ENCODE measurements at places on chromosomes 5 and 9. TPM values are rescaled to one million over a fixed set of nuclear protein-coding genes. Genes with fewer than 3 reads are reported as not detected.
A peak's percentile ranks its signal among the peaks of the same experiment; 100 is the strongest.

DNA sequence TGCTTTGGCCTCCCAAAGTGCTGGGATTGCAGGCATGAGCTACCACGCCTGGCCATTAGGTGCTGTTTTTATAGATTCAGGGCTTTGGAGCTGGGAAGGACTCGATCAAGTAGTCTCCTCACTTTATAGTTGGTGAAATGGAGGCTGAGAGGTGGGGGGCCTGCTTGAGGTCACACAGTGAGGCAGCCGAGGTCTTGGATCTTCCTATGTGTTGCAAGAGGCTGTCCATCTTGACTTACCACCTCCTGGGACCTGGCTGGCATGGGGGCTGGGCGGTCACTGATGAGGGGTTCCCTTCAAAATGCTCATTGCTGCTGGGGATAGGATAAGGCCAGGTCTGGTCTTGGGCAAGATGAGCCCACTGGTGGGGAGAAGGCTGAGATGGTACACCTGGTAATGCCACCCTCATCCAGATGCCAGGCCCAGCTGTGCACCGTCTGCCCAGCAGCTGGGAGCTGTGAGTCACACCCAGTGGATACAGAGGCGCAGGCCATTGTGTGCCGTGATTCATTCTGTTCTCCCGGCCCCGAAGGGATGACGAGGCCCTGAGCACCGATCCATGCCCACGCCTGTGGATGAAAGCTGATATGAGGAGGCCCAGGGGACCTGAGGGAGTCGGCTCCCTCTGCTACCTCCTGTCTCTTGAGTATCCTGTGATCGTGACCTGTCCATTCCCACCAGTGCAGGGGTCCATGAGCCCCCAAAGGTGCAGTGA lies 10.5 kb upstream of the NDST1 start:
- no peak for DNase-seq

DNA sequence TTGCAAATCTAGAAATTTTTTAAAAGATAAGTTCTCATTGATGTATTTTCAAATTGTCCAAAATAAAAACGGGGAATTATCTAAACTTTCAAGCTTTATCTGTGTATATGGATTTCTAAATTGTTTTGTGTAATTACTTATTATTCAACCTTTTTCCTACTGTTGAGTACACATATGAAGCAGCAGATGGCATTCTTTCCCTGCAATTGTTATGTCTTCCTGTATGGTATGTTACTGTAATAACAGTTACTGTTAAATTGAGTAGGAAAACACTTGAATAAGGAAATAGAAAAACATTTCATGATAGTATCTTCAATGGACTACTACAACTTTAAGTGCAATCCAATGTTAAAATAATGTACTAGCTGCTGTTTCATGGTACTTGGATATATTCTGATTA lies 124.8 kb downstream of the RANBP17 start:
- DNase-seq = no peak

- no peak for DNase-seq
Observed at GRCh38 chr5:126948011-126948355, 82.4 kb downstream of the MARCHF3 start.

DNA sequence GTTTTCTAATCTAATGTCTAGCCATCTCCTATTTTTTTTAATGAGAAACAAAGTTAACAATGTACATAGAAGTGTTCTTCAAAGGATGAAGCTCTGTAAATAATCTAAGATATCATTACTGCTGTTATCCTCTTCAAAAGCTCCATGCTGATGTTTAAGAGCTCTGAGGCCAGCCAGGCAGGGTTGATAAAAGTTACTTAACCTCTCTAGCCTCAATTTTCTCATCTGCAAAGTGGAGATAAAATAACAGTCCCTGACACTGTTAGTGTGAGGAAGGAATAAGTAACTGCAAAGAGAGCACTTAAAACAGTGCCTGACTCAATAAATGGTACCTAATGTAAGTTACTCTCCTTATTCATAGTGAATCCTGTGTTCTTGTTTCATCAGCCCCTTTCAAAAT lies 60.1 kb downstream of the LHFPL2 start:
- DNase-seq = no peak

DNA sequence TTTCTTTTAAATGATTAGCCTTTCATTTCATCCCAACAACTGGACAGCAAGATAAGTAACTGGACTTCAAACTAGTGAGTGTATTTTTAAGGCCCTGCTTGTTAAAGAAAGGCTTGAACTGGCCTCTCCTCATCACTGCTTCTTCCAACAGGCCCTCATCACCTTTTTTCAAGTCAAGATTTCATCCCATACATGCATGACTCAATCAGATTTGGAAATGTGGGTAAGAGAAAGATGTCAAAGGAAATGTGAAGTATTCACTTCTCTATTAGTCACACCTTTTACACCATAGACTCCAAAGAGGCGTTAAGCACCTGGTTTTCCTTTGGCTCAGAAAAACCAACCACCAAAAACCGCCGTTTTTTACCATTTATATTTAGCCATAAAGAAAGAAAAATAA lies 4.9 kb downstream of the NR4A3 start:
- no peak for DNase-seq

GRCh38 chr5:123753180-123753936 lies 241.4 kb downstream of the CSNK1G3 start:
- DNase-seq = no peak

DNA sequence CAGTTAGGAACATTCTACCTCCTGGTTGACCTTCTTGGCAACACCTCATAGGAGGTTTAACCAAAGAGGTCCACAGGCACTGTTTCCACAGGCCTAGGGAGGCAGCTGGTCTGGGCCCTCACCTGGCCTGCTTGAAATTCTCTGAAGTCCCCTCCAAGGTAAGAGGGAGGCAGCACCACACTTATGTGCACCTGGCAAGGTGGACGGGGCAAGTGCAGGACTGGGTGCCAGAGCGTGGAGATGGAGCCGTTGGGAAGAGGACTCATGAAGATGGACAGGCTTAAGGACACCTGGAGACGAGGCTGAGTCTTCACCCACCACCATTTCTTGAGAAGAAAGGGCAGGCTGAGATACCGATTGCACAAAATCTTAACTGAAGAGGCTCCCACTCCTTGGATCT lies 6.6 kb upstream of the BARHL1 start:
- no peak for DNase-seq

GRCh38 chr9:89065921-89066320 lies 74.7 kb downstream of the S1PR3 start:
- no peak for DNase-seq

DNA sequence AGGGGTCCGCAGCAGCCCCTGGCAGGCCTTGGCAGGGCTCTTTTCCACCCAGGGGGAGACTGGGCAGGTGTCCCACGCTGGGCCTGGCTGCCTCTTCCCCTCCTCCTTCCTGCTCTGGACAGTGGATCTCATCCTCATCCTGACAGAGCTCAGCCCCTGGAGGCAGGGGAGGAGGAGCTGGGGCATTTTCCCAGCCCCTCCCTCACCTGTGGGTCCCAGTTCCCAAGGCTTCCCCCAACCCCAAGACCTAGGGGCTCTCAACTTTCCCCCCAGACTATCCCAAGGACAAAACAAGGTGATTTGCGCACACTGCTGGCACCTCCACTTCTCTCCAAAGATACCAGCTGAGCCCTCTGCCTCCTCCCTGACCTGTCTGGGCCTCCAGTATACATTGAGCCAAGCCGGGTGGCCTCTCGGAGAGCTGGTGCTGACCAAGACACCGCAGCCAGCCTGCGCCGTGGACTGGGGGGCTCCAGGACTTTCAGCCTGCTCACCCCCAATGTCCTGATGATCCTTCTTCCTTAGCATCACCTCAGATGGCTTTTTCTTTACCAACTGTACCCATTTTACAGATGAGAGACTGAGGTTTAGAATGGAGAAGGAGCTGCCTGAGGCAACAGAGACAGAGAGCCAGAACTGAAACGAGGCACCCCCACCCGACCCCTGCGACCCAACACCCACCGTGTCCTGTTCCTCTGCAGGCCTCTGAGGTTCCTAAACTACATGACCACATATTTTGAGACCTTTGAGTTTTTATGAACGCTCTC lies 126.6 kb downstream of the BARX1 start:
- no peak for DNase-seq

- DNase-seq = no peak
Observed at GRCh38 chr9:97390791-97391406, 21.0 kb upstream of the TDRD7 start.

DNA sequence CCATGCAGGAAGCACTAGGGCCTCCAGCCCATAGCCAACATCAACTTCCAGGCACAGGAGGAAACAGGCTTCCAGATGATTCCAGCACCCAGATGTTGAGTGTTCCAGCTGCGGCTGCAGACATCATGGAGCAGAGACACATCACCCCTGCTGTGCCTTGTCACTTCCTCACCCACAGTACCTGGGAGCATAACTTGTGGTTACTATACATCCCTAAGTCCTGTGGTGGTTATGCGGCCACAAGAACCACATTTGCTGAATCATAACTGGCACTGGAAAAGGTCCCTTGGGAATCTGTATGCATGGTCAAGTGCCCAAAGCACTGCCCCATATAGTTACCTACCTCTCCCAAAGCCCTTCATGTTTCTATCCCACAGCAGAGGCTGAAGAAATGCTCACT lies 56.6 kb downstream of the WHRN start:
- DNase-seq = no peak

- DNase-seq = no peak
Observed at GRCh38 chr9:80550181-80550580, 978.4 kb downstream of the TLE4 start.

DNA sequence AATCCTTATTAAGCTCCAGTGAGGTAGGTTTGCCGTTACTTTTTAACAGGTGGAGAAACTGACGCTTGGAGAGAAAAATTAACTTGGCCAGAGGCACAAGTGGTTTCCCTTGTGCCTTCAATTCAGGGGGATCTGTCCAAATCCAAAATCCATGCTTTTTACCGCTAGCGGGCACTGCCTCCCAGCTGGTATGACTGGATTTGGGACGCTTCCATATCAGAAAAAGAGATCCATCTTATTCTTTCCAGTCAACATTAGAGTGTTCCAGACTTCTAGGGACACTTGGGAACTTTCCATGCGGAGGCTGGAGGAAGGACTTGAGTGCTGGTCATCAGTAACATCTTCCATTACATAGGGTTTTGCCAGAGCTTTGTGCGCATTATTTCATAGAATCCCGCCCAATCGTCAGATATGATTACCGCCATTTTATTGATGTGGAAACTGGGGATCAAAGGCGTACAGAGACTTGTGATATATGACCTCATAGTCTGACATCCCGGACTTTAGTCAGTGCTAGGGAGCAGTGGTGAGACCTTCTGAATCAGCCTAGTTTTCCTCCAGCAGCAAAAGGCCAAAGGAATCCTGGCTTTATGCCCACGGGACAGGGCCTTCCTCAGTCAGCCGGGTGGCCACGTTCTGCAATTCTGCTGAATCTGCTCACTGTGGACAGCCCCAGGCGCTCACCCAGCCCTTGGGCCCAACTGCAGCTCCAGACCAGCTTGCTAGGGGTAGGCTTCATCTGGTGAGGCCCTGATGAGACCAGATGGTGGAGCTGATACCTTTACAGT lies 1.1 kb upstream of the GNPDA1 start:
- peak; percentile 34 for DNase-seq

DNA sequence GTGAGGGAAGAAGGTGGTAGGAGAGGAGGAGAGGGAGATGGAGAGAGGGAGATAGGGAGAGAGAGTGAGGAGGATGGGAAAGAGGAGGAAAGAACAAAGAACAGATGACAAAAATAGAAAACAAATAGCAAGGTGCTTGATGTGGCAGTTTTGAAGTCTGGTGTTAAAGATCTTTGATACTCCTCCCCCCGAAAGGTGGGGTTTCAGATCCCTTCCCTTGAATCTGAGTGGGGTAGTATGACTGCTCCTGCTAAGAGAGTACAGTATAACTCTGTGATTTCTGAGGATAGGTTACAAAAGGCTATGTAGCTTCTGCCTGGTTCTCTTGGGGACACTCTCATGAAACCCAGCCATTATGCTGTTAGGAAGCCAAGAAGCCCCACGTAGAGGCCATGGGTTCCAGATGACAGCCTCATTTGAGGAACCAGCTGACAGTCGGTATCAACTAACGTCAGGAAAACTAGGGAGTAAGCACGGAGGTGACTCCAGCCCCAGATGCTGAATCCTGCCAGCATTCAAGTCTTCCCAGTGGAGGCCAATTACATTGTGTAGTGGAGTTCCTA lies 102.1 kb downstream of the FANCC start:
- DNase-seq = no peak

DNA sequence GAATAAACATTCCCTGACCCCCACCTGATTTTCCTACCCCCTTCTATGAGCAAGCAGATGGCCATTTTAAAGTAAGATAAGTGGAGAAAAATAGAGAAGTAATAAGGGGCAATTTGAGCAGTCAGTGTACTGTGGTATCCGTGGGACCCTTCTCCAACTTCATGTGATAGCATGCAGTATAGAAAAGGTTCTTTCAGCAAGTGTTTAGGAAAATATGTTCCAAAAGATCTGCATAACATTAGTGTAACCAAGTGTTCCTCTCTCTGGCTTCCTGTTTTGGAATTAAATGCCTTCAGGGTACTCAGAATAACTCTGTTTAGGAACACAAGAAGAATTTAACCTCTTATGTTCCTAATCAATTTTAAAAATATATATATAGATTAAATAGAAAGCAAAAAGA lies 134.9 kb downstream of the ATG10 start:
- DNase-seq = no peak

- no peak for DNase-seq
Observed at GRCh38 chr9:96038914-96039313, 163.4 kb downstream of the ERCC6L2 start.

GRCh38 chr5:76376866-76377230 lies 26.2 kb upstream of the IQGAP2 start:
- no peak for DNase-seq

DNA sequence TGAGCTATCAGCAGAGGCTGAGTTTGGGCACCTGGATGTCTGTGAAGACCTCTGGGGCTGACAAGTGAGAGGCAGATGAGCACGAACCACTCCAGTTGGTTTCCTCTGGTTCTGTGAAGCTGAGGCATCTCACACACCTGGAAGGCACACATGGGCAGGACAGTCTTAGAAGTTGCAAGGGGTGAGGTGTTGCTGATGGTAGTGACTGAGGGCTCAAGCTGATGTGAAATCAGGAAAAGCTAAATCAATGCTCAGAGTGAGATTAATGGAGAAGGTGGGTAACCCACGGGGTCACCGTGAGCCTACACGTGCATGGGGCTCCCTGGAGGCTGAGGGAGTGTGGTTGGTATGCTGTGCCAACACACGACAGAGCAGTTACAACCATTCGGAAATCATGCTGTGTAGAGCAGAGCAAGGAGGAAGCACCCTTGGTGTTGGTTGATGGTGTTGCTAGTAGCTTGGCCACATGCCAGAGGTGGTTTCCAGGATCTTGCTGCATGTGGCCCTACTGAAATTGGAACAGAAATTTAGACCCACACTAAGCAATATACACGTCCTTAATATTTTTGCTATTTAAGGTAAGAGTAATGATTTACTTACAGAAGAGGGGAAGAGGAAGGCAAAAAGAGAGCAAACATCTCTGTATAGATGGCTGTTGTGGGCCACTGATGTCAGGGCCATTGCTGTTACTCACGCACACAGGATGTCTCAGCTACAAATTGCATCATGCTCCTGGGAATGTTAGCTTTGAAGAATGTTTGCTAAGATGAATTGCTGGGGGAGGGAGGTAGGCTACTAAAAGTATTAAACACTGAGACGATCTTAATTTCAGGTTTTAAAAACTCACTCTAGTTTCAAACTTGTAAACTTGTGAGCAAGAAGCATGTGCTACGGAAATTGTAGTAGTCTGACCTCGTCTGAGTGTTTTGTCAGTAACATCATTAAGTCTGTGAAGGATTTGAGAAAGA lies 170.5 kb downstream of the ARHGEF28 start:
- DNase-seq = peak; percentile 24

GRCh38 chr9:33051144-33051543 lies 25.3 kb downstream of the SMU1 start:
- DNase-seq = no peak

GRCh38 chr5:10366310-10367272 lies 13.1 kb downstream of the MARCHF6 start:
- DNase-seq = no peak

GABRA6 gene
- not detected for total RNA-seq

RAB3C gene
- not detected for total RNA-seq

BNC2 gene
- not detected for total RNA-seq

GARNL3 gene
- total RNA-seq = 3.9 TPM

Data from activated CD4-positive, alpha-beta memory T cell treated with anti-CD3 and anti-CD28 coated beads for 36 hours (primary cell).